ENCODE measurements at places on chromosomes 13 and 19. TPM values are rescaled to one million over a fixed set of nuclear protein-coding genes. Genes with fewer than 3 reads are reported as not detected.

VSTM1 gene
- total RNA-seq = 0.23 TPM

POGLUT2 gene
- 6.9 TPM for total RNA-seq

CD209 gene
- not detected for total RNA-seq

PBX4 gene
- total RNA-seq = 1.3 TPM

ZNF69 gene
- not detected for total RNA-seq

PLD3 gene
- total RNA-seq = 259 TPM

ZFP14 gene
- total RNA-seq = 2.2 TPM

WDR87 gene
- total RNA-seq = not detected

LRP3 gene
- 52.9 TPM for total RNA-seq

CYP2S1 gene
- total RNA-seq = 23.9 TPM

ARID3A gene
- total RNA-seq = 5.6 TPM

CEACAM5 gene
- 1.6 TPM for total RNA-seq

KLK2 gene
- not detected for total RNA-seq

LILRA5 gene
- not detected for total RNA-seq

GMIP gene
- 4.6 TPM for total RNA-seq

PTOV1 gene
- total RNA-seq = 108 TPM

CD70 gene
- 20.5 TPM for total RNA-seq
